ENCODE measurements at places on chromosomes 7 and 10.

DNA sequence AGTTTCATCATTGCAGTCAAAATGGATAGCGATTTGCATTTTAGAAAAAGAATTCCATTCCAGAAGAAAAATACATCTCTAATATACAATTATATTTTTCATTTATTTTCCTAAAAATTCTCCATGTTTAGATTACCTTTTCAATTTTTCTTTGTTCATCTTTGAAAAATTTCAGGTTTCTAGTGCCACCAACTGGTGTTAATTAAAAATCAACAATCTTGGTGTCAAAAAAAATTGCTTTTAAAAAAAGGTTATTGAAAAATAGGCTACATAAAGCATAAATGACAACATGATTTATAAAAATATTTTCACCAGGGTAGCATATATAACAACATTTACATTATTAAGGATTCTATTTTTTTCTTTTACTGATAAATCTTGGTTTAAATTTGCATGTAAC is 53.0 kb downstream of the CCDC186 start:
- DNase-seq: no peak

GRCh38 chr10:68095153-68095552 is 14.1 kb upstream of the MYPN start:
- DNase-seq: no peak

DNA sequence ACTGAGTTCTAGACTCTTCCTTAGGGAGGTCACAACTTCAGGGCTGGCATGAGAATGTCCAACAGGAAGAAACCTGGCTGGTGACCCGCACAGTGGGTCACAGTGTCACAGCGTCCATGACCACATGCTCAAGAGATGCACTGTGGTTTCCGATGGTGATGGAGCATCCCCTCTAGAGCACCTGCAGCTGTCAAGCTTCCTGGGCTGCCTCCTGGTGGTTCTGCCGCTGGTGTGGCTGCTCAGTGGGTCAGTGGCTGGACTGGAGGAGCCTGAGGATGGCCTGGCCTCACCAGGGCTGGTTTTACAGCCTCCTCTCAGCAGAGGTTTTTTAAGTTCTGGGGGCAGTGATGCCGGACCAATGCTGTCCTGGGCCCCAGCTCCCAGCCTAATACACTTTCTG is 149.3 kb downstream of the SH3PXD2A start:
- DNase-seq: no peak

DNA sequence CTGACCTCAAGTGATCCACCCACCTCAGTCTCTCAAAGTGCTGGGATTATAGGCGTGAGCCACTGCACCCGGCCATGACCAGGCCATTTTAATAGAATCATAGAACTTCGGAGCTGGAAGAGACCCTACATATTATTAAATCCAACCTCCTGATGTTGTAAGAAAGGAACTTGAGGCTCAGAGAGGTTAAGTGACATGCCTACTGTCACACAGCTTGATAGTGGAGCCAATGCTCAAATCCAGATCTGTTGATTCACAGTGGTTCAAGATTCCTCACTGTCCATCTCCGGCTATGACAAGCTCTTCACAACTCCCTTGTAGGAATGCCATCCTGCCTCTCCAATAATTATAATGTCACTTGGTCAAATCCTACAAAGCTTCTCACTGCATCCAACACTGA is 65.3 kb downstream of the MYOF start:
- DNase-seq: no peak

DNA sequence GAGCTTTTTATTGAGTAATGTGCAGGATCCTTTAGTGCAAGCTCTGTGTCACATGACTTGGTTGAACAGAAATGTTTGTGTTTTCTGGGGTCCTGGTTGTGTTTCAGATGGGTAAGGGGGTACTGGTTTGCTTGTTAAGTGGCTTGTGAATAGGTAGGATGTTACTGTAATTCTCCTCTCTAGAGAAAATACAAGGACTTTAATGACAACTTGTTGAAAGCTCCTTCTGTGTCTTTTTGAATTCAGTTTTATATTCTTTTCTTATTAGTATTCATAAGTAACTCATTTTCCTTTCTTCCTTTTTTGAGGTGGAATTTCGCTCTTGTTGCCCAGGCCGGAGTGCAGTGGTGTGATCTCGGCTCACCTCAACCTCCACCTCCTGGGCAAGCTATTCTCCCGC is 85.5 kb upstream of the BTBD16 start:
- no peak for DNase-seq

DNA sequence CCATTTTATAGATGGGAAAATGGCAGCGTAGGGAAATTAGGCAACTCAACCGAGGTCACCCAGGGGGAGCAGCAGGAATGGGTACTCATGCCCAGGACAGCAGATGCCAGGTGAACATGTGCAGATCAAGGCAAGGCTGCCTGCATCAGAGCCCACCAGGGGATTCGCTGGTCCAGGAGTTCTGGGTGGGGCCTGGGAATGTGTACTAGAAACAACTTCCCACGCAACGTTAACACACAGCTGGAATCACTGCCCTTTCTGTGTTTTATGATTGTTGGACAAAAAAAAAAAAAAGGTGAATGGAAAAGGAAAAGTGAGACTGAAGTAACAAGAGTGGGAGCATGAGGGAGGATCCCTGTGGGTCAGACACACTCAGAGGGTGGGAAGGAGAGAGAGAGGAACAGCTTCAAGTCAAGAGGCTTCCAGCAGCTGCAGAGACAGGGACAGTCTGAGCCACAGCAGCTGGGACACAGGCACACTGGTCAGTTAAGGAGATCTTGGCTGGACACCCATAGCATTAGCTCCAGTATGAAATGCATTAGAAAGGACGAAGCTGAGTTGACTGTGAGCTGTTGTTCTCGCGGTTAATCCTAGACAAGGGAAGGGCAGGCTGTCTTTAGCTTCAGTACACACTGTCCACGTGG is 187.9 kb upstream of the INHBA start:
- DNase-seq: no peak

GRCh38 chr10:130964771-130965170 is 346.8 kb downstream of the TCERG1L start:
- no peak for DNase-seq

DNA sequence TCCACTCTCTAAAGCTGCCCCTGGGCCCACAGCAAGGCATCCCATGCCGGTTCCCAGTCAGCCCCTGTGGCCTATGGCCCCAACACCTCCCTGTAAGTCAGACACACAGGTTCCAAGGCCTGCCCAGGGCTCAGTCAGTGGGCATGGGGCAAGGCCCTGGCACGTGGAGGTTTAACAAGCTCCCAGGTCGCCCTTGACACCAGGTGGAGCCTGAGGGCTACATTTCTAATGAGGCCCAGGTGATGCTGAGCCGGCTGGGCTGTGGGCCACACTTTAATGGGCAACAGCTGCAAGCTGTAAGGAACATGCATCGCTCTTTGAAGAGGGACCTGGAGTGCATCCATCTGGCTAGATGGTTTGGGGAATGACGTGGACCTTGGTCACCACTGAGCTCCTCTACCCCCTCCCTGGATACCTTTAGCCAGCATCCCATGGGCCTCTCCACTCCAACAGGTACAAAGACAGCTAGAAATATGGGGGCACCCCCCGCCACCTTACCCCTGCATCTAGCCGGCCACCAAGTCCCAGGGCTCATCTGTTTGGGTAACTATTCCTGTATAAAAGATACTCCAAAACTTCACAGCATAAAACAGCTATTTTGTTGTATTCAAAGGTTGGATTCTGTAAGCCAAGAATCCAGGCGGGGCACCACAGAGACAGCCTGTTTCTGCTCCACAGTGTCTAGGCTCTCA is 122.5 kb downstream of the OAT start:
- peak; percentile 58 for DNase-seq
